Suppressor macrophage treated with lipopolysaccharide for 4 hours (primary cell): ENCODE measurements at places on chromosomes 2 and 18.
A peak's percentile ranks its signal among the peaks of the same experiment; 100 is the strongest.

DNA sequence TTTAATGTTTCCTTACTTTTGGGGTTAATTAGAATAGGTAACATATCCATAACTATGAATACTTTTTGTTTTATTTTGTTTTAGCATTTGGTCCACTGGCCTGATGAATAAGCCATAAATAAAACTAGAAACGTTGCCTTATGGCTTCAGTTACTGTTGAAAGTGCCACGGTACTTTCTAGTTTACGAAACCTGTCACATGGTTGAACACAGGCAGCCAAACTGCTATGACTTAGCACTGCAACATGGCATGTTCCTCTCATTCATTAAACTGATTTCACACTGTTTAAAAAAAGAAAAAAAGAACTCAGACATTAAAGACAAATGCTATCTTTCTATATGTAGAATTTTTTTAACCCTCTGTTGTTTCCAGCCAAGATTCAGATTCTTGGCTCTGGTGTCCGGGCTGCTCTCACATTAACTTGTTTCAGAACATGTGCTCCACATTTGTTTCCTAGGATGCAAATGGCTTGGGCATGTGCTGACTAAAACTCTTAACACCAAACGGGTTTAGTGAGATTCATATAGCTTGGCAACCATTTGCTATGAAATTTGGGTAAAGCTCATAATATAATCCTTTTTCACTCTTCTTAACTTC, 323.9 kb upstream of the RND3 start:
- peak; percentile 37 for DNase-seq

- DNase-seq = no peak
These were observed 86.8 kb upstream of the HS6ST1 start for GRCh38 chr2:128405467-128405900.

DNA sequence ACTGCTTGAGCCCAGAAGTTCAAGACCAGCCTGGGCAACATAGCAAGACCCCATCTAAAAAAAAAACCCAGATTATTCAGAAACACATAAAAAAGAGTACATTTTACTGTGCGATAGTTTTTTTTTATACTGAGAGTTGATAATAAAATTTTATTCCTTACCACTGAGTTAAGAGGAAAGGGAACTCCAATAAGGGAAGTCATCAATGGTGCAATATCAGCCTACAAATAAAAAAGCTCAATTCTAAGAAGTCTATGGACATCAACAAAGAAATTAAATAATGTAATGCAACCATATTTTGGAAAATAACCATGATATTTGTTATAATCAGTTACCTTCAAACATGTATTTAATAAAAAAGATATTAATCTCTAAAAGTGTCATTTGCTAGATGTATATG, 46.6 kb downstream of the PIGN start:
- peak; percentile 3 for DNase-seq

GRCh38 chr2:208794288-208794975, 387.8 kb downstream of the PTH2R start:
- DNase-seq = no peak

DNA sequence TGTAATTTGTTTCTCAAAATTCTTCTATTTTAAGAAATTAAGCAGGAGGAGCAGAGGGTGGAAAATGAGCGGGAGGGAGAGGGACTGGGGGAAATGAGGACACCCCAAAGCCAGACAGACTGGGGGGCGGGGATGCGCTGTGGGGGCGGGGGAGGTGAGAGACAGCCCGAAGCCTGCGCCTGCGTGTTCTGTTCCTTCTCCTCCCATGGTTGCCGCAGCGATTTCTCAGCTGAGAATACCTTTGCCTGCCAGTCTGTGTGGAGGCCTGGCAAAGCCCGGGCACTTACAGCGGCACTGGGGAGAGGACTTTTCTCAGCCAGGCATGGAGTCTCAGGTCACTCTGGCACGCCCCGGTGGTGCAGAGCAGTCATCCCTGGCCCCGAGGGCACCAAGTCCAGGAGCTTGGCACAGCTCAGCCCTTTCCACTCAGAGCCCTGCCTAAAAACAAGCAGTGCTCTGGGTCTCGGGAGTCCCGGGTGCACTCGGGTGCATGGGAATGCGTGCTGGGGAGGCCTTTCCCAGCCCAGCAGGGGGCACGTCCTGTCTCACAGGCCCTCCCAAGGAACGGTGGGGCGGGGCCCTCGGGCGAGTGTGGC, 289.3 kb upstream of the HS6ST1 start:
- no peak for DNase-seq
